ENCODE measurements at places on chromosomes 13 and 19.

DNA sequence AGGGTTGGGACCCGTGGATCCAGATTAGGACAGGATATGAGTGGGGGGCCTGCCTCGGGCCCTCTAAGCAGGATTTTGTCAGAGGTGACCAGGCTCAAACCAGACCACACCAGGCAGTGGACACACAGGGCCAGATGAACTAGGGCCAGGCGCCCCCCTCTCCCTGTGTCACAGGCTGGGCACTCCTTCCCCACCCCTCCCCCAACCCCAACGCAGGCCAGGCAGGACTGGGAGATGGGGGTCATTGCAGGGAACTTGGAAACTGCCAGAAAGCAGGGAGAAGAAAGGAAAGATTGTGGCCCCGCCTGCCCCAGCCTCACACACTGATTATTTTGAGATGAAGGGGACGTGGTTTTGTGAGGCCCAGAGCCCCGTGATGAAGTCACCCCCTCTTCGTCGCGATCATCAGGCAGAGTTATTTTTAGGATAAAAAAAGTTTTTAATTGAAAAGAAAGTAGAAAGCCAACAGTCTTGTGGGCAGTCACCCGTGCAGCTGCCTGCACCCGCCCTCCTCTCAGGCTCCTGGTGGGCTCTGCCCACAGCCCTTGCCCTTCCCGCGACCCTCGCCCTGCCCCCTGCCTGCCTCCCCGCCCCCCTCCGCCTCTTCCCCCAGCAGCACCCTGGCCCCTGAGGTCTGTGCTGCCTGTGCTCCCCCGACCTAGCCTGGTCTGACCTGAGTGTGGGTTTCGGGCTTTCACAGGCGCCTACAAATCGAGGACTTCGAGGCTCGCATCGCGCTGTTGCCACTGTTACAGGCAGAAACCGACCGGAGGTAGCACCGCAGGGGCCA, 1.9 kb upstream of the YJEFN3 start:
- no peak for DNase-seq

DNA sequence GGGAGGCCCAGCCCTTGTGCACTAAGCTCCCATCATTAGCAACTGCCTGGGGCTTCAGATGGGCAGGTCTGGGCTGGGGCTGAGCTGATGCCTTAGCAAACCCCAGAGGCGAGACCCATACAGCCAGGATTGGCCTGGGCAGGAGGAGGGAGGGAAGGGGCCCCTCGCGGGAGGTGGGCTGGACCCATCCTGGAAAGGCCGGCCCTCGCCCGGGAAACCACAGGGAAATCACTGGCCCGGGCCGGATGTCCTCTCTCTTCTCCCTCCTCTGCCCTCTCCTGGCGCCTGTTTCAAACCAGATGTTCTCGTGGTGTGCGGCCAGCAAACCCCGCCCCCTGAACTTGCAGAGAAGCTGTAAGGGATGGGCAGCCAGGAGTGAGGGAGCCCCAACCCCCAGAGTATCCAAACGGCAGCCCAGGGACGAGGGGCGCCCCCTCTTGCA, 43.1 kb downstream of the TMEM255B start:
- no peak for DNase-seq

- DNase-seq = peak; percentile 23
These were observed 418.9 kb downstream of the KLF12 start for GRCh38 chr13:73715114-73715910.

GRCh38 chr13:21242236-21242635, 65.8 kb downstream of the MRPL57 start:
- no peak for DNase-seq

DNA sequence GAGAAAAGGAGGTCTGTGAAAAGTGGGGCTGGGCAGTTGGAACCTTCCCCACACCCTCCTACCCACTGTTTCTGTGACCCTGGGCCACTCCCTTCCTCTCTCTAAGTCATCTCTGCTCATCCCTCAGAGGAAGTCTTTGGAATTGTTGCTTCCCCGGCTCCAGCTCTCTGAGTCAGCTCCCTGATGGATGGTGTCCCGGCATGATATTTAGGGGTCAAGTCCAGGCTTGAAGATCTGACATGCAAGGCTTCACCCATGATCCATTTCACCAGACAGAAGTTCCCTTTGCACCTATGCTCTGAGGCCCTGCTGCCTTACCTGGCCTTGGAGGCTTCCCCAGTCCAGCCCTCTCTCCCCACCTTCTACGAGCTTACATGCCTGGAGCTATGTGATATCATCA, 13.3 kb downstream of the EXOC3L2 start:
- DNase-seq = no peak

GRCh38 chr13:53010374-53011105, 18.1 kb upstream of the OLFM4 start:
- no peak for DNase-seq

DNA sequence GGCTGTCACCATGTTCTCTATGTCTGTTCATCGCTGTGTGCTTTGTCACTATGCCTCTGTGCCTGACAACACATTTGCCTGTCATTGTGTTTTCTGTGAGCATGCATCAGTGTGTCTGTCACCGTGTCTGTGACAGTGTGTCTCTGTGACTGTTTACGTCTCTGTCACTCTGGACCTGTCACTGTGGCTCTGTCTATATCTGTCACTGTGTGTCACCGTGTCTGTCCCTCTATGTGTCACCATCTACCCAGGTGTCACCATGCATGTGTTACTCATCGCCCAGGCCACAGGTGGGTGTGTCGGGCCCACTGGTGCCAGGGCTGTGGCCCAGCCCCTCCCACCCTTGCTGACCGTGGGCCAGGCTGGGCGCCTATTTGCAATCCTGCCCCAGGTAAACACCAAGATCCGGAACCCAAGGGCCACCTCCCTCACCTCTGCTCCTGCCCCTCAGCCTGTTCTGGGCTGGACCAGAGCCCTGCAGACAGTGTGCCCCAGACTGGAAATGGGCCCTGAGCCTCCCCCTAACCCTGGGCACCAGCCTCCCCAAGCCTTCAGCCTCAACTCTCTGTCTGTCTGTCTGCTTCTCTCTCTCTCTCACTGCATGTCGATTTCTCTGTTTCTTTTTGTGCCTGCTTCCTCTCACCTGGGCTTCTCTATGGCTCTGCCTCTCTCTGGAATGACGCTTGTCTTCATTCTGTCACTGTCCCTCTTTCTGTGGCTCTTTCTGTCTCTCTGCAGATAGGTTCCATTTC, 7.7 kb downstream of the IRF2BP1 start:
- no peak for DNase-seq

DNA sequence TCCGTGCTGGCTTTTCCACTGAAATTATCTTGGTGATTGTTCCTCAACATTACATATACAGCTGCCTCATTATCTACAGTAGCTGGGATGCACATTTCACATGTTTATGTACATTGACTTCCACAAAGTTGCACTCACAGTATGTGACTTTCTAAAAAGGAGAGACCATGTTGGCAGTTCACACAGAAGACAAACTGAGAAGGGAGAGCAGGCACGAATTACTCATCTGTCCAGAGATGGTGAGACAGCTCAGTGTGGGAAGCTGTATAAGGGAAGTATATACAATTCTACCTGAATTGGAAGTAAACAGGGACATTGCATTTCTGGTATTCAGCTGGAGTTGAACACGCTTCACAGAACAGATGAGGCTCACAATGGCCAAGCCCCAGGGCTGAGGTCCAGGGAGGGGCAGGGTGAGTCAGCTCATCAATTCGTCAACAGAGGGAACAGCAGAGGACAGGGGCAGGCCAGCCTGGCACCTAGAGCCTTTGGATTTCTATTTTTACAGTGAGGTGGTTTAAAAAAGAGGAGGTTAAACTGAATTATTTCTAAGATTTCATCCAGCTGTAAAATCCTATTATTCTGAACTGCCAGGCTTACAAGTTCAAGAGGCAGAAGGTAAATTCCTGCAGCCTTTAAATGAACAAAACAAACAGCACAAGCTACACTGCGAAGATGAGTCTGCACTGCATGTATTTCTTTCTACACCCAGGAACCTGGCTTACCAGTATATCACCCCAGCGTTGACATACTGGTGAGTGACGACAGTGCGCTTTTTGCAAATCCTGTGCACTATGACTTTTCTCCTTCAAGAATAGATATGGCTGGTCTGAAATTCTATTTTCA, 9.8 kb downstream of the PARP4 start:
- no peak for DNase-seq

DNA sequence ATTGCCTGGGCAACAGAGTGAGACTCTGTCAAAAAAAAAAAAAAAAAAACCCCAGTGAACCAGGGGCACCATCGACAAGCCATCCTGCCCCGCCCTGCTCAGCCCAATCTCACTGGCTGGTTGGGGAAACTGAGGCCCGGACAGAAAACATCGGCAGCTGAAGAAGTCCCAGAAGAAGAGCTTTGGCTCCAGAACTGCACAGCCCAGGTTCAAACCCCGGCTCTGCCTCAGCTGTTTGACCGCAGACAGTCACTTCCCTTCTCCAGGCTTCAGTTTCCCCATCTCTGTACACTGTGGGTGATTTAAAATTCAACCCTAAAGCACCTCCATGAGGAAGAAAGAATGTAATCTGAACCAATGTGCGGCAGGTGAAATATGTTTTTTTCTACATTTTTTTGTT, 9.4 kb upstream of the SEMA6B start:
- no peak for DNase-seq

DNA sequence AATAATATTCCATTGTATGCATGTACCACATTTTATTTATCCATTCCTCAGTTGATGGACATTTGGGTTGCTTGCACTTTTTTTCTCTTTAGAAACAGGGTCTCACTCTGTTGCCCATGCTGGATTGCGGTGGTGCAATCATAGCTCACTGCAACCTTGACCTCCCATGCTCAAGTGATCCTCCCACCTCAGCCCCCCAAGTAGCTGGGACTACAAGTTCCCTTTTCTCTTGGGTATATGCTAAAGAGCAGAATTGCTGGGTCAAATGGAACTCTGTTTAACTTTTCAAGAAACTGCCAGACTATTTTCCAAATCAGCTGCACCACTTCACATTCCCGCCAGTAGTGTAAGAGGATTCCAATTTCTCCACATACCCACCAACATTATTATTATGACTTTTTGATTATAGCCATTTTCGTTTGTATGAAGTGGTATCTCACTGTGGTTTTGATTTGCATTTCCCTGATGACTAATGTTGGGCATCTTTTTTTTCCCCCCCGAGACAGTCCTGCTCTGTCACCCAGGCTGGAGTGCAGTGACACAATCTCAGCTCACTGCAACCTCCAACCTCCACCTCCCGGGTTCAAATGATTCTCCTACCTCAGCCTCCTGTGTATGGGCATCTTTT, 7.6 kb upstream of the IPO5 start:
- no peak for DNase-seq

- no peak for DNase-seq
These were observed 377.6 kb downstream of the IRS2 start for GRCh38 chr13:109408591-109409382.

- DNase-seq = no peak
These were observed 87.7 kb downstream of the LHFPL6 start for GRCh38 chr13:39515224-39515714.

- no peak for DNase-seq
These were observed 90.2 kb downstream of the RAB20 start for GRCh38 chr13:110471156-110471832.

GRCh38 chr13:111267784-111268183, 52.7 kb upstream of the TEX29 start:
- no peak for DNase-seq

- DNase-seq = no peak
These were observed 118.8 kb downstream of the NUFIP1 start for GRCh38 chr13:44870456-44870929.

DNA sequence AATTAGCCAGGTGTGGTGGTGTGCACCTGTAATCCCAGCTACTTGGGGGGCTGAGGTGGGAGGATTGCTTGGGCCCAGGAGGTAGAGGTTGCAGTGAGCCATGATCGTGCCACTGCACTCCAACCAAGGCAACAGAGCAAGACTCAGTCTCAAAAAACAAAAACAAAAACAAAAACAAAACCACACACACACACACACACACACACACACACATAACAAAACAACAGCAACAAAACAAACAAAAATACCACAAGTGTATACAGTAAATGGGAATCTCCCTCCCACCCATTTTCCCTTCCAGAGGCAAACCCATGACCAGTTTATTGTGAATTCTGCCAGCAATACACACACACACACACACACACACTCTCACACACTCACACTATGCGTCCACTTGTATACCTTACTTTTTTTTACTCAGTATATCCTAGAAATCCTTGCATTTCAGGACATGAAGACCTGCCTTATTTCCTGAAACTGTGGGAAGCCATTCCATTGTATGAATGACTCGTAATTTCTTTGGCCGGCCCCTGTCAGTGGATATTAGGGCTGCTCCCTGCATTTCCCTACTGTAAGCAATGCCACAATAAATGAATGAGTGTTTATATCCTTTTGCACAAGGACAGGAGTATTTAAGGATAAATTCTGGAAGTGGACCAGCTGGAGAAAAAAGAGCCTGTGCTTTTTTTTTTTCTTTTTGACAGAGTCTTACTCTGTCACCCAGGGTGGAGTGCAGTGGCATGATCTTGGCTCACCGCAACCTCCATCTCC, 6.9 kb upstream of the PLEKHF1 start:
- no peak for DNase-seq

GRCh38 chr13:110067355-110068175, 239.4 kb downstream of the COL4A1 start:
- DNase-seq = no peak

- no peak for DNase-seq
These were observed 8.1 kb upstream of the CARM1 start for GRCh38 chr19:10863107-10863717.

DNA sequence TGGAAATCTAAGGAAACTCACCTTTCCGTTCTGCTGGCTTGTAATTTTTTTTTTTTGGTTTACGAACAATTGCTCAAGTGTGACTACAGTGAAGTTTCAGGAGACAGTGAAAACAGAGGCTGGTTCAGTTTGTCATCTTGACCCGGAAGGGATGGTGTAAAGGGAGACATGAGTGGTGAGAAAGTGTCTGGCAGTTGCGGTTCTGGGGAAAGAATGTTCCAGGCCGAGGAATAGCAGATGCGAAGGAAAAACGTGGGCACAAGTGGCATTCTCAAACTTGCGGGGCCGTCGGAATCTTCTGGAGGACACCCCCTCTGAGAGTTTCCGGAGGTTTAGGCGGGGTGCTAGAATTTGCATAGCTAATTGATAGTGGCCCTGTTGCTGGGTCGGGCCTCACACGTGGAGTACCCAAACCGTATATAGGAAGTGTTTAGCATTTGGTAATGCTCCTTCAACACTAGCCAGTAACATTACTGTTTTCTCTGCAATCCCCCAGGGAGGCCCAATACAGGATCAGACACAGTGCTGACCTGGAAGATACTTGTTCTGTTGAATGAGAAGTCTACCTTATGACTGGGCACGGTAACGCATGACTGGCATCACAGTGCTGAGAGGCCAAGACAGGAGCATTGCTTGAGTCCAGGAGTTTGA, 2.8 kb upstream of the TNFSF9 start:
- no peak for DNase-seq

- no peak for DNase-seq
These were observed 281.2 kb downstream of the FOXO1 start for GRCh38 chr13:40384976-40385857.

GRCh38 chr13:45402641-45403040, 15.5 kb downstream of the SLC25A30 start:
- no peak for DNase-seq

DNA sequence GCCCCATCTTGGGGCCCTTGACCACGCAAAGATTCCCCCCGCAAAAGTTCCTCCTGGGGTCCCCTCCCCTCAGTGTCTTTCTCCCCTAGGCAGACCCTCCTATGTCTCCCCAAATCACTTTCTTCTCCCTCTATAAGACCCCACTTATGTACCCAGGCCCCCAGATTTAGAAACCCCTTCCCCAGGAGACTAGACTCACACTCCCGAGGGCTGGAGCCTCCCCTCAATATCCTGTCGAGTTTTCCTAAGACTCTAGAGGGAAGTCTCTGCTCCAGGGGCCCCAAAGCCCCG, 1.4 kb downstream of the SLC1A5 start:
- no peak for DNase-seq
